ENCODE measurements at places on chromosomes 13 and 19. TPM values are rescaled to one million over a fixed set of nuclear protein-coding genes. Genes with fewer than 3 reads are reported as not detected.

DNA sequence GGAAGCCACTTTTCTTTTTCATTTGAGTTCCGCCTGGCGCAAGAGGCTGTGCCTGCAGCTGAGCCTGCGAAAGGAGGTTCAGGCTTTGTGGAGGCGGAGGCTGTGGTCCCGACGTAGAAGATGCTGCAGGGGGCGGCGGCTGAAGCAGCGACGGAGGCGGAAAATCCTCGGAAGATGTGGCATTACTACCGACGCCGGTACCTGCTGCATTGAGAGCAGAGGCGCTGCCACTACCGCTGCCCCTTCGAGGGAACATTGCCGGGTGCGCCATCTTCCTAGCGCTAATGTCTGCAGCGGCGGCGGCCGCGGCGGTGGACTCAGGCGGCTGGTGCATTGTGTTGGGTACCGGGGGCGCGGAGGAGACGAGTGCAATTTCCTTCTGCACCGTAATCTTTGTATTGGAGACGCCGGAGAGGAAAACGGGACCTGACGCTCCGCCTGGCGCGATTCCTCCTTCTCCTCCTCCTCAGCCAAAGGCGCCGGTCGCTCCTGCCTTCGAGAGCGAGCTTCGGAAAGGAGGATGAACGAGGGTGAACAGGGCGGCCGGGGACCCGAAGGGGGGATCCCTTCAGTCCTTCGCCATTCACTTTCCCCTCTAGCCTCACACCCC is at the start of gene TSC22D1:
TSS of gene TSC22D1 (minus strand) at position 590 of the 610 bp plus-strand sequence. CDS start at position 334, 256 bp downstream.
- H3K4me3 ChIP-seq: peak within 1 kb of the TSS; percentile 92
- H3K27ac ChIP-seq: peak within 1 kb of the TSS; percentile 88
- H3K36me3 ChIP-seq: peaks cover 12% of the 10 kb centered on the region
- H3K4me1 ChIP-seq: peaks cover 40% of the 10 kb centered on the region

Gene ZNF575
- total RNA-seq: 1.4 TPM

- H3K4me3 ChIP-seq: no peak overlapping the region
- H3K27me3 ChIP-seq: no peaks in the 10 kb centered on the region
- H3K4me1 ChIP-seq: peaks cover 20% of the 10 kb centered on the region
- H3K27ac ChIP-seq: no peak overlapping the region
- no peak for DNase-seq
- H3K36me3 ChIP-seq: peaks cover 16% of the 10 kb centered on the region
Measured at GRCh38 chr13:48437371-48437770, 24.5 kb upstream of the LPAR6 start.

GRCh38 chr13:52455677-52456041 is 381 bp downstream of the CKAP2 start:
- peaks cover 74% of the 10 kb centered on the region for H3K4me1 ChIP-seq
- H3K36me3 ChIP-seq: peaks cover 11% of the 10 kb centered on the region
- H3K27ac ChIP-seq: peak overlapping the region; percentile 88
- H3K27me3 ChIP-seq: peaks cover 2% of the 10 kb centered on the region
- peak; percentile 76 for DNase-seq

Gene PEG3
- total RNA-seq: not detected

GRCh38 chr19:35226748-35227147 is 1.8 kb downstream of the FAM187B start:
- no peak for DNase-seq
- no peak overlapping the region for H3K27ac ChIP-seq
- no peak overlapping the region for H3K4me3 ChIP-seq
- H3K4me1 ChIP-seq: no peaks in the 10 kb centered on the region

DNA sequence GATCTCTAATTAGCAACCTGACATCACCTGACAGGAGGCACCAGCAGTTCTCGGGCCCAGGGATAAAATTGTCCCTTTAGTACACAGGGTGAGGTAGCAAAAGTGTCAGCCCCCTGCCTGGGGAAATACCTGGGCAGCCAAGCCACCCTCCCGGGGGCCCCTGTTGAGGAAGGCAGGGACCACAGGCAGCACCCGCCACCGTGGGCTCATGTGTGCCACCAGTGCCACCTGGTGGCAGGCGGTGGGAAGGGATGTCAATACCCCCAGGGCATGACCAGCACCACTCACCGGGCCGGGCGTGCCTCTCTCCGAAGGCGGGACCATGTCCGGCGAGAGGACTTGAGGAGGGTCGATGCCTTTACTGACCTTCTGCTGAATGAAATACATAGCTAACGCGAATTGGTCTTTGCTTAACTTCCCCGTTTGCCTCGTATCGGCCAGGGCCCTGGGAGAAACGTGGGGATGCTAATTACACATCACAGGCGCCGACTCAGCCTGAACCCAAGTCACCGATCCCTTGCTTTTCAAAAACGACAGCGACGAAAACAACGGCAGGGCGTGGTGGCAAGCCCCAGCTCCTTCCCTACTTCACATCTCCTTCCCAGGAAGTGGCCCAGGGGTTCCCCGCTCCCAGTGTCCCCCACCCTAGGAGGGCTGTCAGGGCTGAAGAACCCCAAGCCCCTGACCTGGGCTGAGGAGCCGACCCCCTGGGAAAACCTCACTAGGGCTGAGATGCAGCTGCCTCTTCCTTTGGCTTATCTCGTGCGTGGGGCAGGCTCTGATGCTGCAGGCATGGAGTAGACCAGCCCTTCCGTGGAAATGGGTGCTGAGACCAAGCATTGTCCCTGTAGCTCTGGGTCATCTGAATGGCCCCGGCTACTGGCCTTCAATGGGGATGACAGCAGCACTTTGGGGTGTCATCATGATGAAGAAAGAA is 53.8 kb downstream of the EPS15L1 start:
- no peak overlapping the region for H3K4me3 ChIP-seq
- H3K27me3 ChIP-seq: no peaks in the 10 kb centered on the region
- peaks cover 23% of the 10 kb centered on the region for H3K36me3 ChIP-seq
- H3K4me1 ChIP-seq: peaks cover 5% of the 10 kb centered on the region
- peak overlapping the region; percentile 3 for H3K27ac ChIP-seq

DNA sequence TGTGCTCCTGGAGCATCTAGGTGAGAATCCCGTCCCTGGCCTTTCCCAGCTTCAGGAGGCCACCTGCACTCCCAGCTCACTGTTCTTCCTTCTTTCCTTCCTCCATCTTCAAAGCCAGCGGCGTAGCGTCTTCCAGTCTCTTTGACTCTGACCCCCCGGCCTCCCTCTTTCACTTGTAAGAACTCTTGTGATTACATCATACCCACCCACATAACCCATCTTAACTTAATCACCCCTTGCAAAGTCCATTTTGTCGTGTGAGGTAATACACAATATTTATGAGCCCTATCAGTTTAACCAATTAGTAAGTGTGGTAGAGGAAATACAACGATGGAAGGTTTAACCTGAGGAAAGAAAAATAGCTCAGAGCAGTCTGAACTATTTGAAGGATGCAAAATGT is 4.6 kb upstream of the CDC16 start:
- DNase-seq: no peak
- H3K27me3 ChIP-seq: peaks cover 13% of the 10 kb centered on the region
- H3K36me3 ChIP-seq: no peaks in the 10 kb centered on the region
- H3K27ac ChIP-seq: no peak overlapping the region

DNA sequence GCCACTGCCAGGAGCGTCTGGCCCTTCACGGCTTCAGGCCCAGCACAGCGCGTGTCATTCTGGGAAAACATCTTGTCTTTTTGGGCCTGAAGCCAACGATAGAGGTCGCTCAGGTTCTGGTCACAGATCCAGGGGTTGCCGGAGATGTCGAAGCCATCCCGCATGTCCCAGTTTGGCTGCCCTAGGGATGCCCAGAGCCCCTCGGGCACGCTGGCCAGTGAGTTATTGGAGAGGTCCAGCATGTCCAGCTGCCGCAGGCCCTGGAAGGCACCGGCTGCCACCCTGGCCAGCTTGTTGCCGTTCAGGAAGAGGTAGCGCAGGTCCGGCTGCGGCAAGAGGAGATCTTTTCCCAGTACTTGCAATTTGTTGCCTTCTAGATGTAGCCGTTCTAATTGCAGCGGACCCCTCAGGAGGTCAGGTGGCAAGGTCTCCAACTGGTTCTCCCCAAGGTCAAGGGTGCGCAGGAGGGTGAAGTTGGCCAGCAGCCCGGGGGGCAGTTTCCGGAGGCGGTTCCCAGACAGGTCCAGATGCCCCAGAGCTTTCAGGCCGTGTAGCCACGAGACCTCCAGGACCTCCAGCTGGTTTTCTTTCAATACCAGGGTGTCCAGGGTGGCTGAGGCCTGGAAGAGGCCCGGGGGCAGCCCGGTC is 1.8 kb downstream of the LRG1 start:
- H3K27ac ChIP-seq: no peak overlapping the region
- H3K4me1 ChIP-seq: peaks cover 16% of the 10 kb centered on the region
- peaks cover 4% of the 10 kb centered on the region for H3K27me3 ChIP-seq
- no peak for DNase-seq
- H3K4me3 ChIP-seq: no peak overlapping the region

Gene OR10H1
- not detected for total RNA-seq

DNA sequence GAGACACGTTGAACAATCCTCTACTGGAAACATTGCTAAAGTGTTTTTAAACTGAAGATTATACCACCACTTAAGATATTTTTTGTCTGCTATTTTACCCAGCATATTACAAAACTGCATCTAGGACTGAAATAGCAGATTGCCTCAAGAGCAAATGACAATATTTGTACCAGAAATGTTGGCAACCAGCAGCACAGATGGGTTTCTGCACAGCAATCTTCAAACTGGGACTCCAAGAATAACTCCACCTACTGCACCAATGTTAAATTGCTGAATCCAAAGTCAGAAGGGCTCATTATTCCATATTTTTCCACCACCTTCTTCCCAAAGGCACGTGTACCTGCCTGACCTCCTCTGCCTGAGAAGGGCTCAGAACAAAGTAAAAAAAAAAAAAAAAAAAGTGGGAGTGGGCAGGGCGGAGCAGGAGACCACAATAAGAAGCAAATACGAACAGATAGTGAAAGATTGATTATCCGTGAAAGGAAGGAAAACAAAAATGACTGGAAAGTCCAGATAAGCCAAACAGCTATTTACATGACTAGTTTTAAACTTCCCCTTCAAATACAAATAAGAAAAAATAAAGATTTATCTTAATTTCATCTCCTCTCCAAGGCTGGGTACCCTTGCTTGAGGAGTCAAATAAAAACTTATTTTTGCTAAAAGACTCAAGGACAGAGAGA is 79.4 kb downstream of the FOXO1 start:
- peaks cover 87% of the 10 kb centered on the region for H3K4me1 ChIP-seq
- H3K36me3 ChIP-seq: peaks cover 22% of the 10 kb centered on the region
- no peak overlapping the region for H3K27ac ChIP-seq
- H3K27me3 ChIP-seq: no peaks in the 10 kb centered on the region
- no peak for DNase-seq

Gene SLC5A5
- 1.1 TPM for total RNA-seq

DNA sequence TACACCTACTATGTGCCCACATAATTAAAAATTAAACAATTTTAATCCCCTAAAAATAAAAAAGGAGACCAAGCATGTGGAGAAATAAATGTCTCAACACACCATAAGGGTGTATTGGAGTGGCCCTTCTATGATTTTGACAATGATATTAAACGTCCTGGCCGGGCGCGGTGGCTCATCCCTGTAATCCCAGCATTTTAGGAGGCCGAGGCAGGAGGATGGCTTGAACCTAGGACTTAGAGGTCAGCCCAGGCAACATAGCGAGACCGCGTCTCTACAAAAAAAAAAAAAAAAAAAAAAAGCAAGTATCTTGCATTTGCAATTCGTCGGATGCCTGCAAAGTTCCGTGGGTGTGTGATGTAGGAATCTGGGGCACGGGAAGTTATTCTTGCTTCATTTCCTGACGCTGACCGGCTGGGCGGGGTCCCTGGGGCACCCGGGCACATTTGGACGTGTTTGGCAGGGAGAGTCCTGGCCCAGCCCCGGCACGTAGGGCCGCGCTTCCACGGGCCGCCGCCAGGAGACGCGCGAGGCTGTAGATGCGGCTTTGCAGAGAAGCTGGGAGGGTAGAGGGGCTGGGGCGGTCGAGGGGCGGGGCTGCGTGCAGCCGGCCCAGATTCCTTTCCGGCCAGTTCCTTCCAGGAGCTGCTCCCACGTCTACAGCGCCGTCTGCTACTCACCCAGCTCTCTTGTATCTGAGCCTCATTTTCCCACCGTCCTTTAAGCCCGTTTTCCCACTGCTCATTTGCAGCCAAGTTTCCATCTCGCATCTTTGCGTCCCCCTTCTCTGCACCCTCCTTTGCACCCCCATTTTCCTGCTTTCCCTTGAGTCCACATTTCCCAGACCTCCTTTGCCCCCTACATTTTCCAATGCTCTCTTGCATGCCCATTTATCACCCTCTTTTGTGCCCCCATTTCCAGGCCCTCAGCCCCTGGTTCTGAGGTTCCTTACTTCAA is 2.2 kb upstream of the TSPAN16 start:
- no peak overlapping the region for H3K27ac ChIP-seq
- H3K4me1 ChIP-seq: peaks cover 10% of the 10 kb centered on the region
- H3K36me3 ChIP-seq: no peaks in the 10 kb centered on the region

DNA sequence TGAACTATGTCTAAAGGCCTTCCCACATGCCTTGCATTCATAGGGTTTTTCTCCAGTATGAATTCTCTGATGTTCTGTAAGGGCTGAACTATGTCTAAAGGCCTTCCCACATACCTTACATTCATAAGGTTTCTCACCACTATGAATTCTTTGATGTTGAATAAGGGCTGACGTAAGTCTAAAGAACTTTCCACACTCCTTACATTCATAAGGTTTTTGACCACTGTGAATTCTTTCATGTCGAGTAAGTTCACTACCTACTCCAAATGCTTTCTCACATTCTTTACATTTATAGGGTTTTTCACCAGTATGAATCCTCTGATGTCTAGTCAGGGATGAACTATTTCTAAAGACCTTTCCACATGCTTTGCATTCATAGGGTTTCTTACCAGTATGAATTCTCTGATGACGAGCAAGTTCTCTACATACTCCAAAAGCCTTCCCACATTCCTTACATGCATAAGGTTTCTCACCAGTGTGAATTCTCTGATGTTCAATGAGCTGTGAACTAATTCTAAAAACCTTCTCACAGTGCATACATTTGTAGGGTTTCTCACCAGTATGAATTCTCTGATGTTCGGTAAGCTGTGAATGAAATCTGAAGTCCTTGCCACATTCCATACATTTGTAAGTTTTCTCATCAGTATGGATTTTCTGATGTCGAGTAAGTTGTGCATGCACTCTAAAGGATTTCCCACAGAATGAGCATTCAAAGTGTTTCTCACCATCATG is 19.1 kb upstream of the ZNF260 start:
- H3K4me1 ChIP-seq: no peaks in the 10 kb centered on the region
- H3K27me3 ChIP-seq: no peaks in the 10 kb centered on the region
- no peak for DNase-seq
- H3K27ac ChIP-seq: no peak overlapping the region
- H3K36me3 ChIP-seq: peaks cover 78% of the 10 kb centered on the region

DNA sequence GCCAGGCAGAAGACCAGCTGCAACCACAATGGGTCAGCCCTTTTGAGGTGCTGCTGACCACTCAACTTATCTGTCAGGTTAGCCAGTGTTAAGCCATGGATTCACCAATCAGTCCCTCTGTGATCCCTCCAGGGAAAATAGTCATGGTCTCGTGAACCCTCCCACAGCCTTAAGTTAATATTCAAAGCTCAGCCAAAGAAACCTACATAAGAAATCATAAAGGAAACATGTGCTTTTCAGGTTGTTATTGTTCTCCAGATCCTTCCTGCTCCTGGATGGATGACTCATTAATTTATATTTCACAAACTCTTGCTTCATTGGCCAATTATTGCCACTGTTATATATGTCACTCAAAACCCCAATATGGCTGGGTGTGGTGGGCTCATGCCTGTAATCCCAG is 161.9 kb downstream of the B3GLCT start:
- H3K27ac ChIP-seq: no peak overlapping the region
- H3K36me3 ChIP-seq: no peaks in the 10 kb centered on the region
- peaks cover 1% of the 10 kb centered on the region for H3K27me3 ChIP-seq
- no peak for DNase-seq
- no peak overlapping the region for H3K4me3 ChIP-seq
- no peaks in the 10 kb centered on the region for H3K4me1 ChIP-seq

Gene SUPT5H
- 200 TPM for total RNA-seq

Gene TSSK6
- total RNA-seq: 3.0 TPM

Gene RFXANK
- total RNA-seq: 101 TPM

Data from activated T-helper 1 cell treated with anti-CD3 and anti-CD28 coated beads, Interleukin-12 subunit alpha, Interleukin-12 subunit beta, Interleukin-2, Interleukin-4 antibody, amounts not matched to agents 30 ng/mL and 10 ng/mL and 1 ng/mL, durations not matched to agents 14 hours and 24 hours and 36 hours (primary cell).